IPS DF 6.9 (cell line): ENCODE measurements at places on chromosomes 7 and 10.

DNA sequence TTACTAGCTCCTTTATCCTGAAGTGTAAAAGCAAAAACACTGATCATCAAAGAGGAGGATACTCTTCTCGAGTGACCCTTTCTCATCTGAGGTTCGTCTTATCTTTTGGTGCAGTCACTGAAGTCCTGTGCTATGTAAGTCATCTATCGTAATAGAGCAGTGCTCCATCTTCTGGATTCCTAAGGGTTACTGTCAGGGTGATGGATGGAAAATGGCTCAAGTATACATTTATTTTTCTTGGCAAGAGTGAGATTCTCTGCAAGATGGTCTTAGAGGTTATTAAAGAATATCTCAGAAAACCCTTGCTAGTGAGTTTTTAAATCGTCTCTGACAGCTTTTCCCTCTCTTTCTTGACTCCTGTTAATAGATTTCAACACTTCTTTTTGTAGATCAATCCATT lies 12.4 kb downstream of the PRKG1 start:
- no peaks in the 10 kb centered on the region; the same call in 1 of the 2 replicates for H3K4me1 ChIP-seq
- H3K36me3 ChIP-seq: no peaks in the 10 kb centered on the region
- H3K27ac ChIP-seq: no peak overlapping the region
- no peaks in the 10 kb centered on the region for H3K27me3 ChIP-seq
- no peak overlapping the region for H3K4me3 ChIP-seq
- DNase-seq: no peak

DNA sequence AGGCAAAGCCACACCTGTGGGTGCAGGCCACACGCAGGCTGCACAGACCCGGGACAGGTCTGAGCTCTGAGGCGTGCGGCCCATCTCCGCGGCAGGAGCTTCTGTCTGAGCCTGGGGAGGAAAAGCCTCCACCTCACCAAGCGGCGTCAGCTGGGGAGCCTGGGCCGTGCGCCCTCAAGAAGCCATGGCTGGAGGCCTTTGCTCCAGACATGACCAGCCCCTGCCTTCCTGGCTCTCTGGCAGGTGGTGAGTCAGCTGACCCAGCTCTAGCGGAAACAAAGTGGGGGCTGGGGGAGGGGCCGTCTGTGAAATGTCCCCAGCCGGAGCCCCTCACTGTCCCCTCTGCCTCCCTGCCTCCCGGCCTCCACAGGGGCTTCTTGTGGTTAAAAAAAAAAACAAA lies 12.5 kb downstream of the GPER1 start:
- DNase-seq: no peak
- no peaks in the 10 kb centered on the region; the same call in 1 of the 2 replicates for H3K36me3 ChIP-seq
- no peaks in the 10 kb centered on the region; the same call in 1 of the 2 replicates for H3K4me1 ChIP-seq

DNA sequence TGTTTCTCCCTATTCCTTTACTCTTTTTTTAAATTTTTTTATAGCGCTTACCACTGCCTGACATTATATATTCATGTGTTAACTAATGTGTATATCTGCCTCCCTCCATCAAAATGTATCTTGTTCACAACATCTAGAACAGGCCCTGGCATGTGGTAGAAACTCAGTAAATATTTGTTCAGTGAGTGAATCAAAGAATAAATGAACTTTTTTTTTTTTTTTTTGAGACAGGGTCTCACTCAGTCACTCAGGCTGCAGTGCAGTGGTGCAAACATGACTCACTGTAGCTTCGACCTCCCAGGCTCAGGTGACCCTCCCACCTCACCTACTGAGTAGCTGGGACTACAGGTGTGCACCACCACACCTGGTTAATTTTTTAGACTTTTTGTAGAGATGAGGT lies 7.5 kb upstream of the CALD1 start:
- H3K27ac ChIP-seq: no peak overlapping the region
- H3K4me3 ChIP-seq: no peak overlapping the region
- H3K36me3 ChIP-seq: no peaks in the 10 kb centered on the region
- H3K4me1 ChIP-seq: no peaks in the 10 kb centered on the region
- no peak for DNase-seq

DNA sequence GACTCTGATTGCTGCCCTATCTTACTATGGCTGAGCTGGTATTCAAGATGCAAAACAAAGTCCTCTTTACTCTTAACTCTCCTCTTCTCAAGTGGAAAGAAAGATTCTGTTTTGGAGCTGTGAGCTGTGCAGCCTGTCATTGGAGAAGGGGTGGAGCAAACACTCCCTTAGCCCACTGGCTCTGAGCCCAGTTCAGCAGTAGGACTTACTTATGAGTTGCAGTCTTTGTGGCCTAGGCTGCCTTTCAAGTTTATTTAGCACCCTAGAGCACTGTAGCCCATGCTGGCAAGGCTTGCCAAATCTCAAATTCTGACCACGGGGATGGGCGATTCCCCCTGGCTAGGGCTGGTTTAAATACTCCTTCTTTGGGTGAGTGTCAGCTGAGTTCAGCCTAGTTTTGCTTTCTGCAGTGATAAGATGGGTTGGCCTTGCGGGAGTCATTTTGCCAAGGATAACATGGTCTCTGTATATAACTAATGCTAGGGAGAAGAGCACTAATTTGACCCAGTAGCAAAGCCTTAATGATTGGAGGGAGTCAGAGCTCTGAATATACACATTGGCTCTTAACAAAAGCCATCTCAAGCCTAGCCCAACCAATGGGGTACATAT lies 110.2 kb downstream of the MYO3A start:
- H3K4me1 ChIP-seq: no peaks in the 10 kb centered on the region
- no peak overlapping the region for H3K4me3 ChIP-seq
- H3K27me3 ChIP-seq: no peaks in the 10 kb centered on the region
- no peak for DNase-seq

- DNase-seq: no peak
- H3K27ac ChIP-seq: no peak overlapping the region
- H3K36me3 ChIP-seq: no peaks in the 10 kb centered on the region
- no peaks in the 10 kb centered on the region for H3K4me1 ChIP-seq
Measured at GRCh38 chr10:47033081-47033480, 121.9 kb downstream of the PTPN20 start.

DNA sequence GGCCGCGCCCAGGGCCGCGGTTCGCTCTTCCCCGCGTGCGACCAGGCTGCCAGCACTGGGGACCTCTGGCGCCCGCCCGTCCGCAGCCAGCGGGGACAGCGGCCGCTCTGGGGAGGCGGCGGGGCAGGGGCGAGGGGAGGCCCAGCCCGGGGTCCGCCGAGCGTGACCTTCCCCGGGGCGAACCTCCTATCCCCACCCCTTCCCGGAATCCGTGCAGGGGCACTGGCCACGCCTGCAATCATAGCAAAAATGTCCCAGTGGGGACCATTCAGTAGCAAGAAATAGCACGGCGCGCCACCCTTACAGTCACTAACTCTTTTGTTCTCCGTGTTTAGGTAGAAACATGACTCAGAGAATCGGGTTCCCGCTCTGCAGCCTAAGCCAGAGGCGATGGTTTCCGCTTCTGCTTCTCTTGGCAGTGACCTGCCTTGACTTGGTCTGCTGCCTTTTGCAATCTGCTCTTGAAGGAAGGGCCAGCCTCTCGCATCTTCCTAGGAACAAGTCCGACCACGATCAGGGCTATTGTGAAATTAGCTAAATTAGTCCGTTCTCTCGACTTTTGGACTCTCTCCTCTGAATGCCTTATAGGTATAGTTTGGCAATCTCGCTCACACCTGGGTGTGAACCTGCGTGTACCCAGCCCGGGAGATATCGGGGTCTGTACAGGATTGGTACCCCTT lies 79.3 kb upstream of the ACBD5 start:
- no peak overlapping the region for H3K27ac ChIP-seq
- H3K36me3 ChIP-seq: no peaks in the 10 kb centered on the region
- peak overlapping the region; percentile 45; the same call in 1 of the 2 replicates for H3K4me3 ChIP-seq
- no peaks in the 10 kb centered on the region for H3K27me3 ChIP-seq

DNA sequence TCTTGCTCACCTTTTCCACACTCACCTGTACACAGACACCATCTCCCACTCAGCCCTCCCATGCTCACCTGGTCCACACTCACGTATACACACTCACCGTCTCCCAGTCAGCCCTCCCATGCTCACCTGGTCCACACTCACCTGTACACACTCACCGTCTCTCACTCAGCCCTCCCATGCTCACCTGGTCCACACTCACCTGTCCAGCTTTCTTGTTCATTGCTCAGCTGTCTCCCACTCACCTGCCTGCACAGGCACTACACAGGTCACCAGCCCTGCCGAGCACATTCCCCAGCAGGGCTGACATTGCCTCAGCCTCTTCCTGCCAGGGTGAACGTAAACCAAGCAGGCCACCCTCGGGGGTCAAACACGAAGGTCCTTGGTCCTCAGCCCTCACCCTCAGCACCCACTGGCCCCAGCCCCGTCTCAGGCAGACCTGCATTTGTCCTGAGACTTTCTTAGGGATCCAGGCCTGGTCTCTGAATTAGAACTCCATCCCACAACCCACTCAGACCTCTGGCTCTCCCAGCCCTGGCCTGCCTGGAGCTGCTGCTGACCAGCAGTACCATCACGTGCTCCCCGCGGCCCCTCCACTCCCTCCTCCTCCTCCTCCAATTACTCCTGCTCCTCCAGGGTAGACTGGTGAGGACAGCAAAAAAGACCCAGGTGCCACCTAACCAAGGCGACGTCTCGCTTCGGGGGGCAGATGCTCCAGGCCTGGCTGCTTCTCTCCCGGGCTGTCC lies 12.8 kb upstream of the DNAAF5 start:
- no peak overlapping the region for H3K27ac ChIP-seq
- H3K4me1 ChIP-seq: peaks cover 3% of the 10 kb centered on the region; the same call in 1 of the 2 replicates
- no peaks in the 10 kb centered on the region for H3K27me3 ChIP-seq
